GM23338 (cell line): ENCODE measurements at places on chromosomes 16 and 17.

DNA sequence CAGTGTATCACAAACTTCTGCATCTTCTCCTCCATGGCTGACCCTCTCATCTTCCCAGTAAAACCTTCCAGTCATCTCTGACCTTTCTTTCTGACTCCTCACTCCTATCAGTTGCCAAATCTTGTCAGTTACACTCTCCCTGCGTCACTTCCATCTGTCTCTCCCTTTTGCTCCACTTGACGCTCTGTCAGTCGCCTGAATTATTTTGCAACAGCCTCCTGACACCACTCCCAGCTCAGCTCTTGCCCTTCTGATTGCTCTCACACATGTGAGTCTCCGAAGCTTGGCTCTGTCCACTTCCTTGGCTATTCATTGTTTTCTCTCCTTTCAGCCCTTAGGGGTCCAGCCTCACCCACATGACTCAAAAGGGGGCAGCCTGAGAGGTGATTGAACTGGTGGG is 27.7 kb downstream of the DHRS7C start:
- H3K4me1 ChIP-seq, result no peaks in the 10 kb centered on the region
- H3K27me3 ChIP-seq, result no peaks in the 10 kb centered on the region
- H3K36me3 ChIP-seq, result no peaks in the 10 kb centered on the region
- H3K27ac ChIP-seq, result no peak overlapping the region
- H3K4me3 ChIP-seq, result no peak overlapping the region

DNA sequence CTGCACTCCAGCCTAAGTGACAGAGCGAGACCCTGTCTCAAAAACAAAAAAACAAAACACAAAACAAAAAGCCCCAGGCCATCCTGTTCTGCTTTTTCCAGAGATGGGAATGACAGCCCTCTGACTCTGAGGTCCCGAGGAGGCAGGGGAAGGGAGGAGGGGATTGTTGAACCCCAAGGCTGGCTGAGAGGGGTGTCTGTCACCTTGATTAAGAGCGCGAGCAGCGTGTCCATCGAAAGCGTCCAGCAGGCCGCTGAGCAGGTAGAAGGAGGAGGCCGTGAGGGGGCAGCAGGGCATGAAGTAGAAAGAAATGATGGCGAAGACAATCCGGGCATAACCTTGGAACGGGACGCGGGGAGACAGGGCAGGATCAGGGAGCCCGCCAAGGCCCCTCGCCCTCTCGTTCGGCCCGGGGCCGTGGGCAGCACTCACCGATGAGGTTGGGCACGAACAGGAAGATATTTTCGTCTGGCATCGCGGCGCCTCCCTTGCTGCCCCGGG is 593 bp downstream of the CDIPT start:
- H3K36me3 ChIP-seq, result peaks cover 4% of the 10 kb centered on the region; the same call in 1 of the 2 replicates
- H3K27me3 ChIP-seq, result no peaks in the 10 kb centered on the region
- peak overlapping the region; percentile 96 for H3K4me3 ChIP-seq
- no peak overlapping the region; the same call in 1 of the 2 replicates for H3K27ac ChIP-seq
- DNase-seq, result peak; percentile 45

DNA sequence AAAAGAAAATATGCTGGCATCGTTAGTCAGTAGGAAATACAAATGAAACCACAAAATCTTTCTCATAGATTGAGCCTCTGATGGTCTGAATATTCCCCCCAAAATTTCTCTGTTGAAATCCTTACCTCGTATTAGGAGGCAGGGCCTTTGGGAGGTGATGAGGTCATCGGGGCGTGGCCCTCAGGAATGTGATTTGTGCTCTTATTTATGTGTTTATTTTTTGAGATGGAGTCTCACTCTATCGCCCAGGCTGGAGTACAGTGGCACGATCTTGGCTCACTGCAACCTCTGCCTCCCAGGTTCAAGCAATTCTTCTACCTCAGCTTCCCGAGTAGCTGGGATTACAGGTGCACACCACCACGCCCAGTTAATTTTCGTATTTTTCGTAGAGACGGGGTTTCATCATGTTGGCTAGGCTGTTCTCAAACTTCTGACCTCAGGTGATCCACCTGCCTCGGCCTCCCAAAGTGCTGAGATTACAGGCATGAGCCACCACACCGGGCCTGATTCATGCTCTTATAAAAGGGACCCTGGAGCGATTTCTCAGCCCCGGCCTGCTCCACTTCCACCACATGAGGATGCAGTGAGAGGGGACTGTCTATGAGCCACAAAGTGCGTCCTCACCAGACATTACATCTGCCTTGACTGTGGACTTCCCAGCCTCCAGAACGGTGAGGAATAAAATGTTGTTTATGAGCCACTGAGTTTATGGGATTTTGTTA is 53.1 kb downstream of the DNAH17 start:
- no peak for DNase-seq
- H3K4me3 ChIP-seq, result no peak overlapping the region
- no peaks in the 10 kb centered on the region for H3K36me3 ChIP-seq

DNA sequence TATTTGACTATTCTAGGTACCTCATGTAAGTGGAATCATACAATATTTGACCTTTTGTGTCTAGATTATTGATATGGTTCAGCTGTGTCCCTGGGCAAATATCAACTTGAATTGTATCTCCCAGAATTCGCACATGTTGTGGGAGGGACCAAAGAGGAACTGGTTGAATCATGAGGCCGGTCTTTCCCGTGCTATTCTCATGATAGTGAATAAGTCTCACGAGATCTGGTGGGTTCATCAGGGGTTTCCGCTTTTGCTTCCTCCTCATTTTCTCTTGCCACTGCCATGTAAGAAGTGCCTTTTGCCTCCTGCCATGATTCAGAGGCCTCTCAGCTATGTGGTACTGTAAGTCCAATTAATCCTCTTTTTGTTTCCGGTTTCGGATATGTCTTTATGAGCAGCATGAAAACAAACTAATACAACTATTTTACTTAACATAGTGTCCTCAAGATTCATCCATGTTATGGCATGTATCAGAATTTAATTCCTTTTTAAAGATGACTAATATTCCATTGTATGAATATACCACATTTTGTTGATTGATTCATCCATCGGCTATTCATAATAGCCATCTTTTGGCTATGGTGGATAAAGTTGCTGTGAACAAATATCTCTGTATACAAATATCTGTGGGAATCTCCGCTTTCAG is 129.1 kb downstream of the FTO start:
- H3K4me1 ChIP-seq, result no peaks in the 10 kb centered on the region
- no peak for DNase-seq
- no peak overlapping the region for H3K27ac ChIP-seq
- no peaks in the 10 kb centered on the region for H3K27me3 ChIP-seq
- no peak overlapping the region for H3K4me3 ChIP-seq

GRCh38 chr17:77231076-77231871 is 90.5 kb downstream of the SEC14L1 start:
- DNase-seq, result no peak
- no peak overlapping the region for H3K27ac ChIP-seq
- no peaks in the 10 kb centered on the region for H3K27me3 ChIP-seq
- H3K4me3 ChIP-seq, result no peak overlapping the region
- H3K36me3 ChIP-seq, result no peaks in the 10 kb centered on the region

DNA sequence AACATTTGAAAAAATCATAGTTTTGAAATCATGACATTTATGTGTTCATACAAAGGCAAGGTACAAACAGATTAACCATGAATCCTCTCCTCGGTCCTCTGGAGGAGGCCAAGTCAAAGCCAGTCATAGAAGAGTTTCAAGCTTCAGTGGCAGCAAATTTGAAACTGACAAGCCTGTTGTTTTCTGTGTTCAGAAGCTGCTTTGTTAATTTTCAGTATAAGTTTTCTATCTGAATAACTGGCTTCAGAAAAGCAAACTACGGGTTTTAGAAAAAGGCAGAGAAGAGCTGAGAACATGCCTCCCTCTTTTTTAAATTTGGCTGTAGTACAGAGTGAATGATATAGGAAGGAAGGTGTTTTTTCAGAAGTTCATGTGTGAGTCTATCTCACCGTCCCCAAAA is 79.6 kb upstream of the CLEC18B start:
- no peaks in the 10 kb centered on the region for H3K27me3 ChIP-seq
- H3K27ac ChIP-seq, result no peak overlapping the region
- DNase-seq, result no peak
- no peaks in the 10 kb centered on the region for H3K4me1 ChIP-seq
